ENCODE measurements at places on chromosomes 2 and 18.

- DNase-seq, result no peak
Observed at GRCh38 chr2:88950010-88950409, 258.5 kb downstream of the RPIA start.

DNA sequence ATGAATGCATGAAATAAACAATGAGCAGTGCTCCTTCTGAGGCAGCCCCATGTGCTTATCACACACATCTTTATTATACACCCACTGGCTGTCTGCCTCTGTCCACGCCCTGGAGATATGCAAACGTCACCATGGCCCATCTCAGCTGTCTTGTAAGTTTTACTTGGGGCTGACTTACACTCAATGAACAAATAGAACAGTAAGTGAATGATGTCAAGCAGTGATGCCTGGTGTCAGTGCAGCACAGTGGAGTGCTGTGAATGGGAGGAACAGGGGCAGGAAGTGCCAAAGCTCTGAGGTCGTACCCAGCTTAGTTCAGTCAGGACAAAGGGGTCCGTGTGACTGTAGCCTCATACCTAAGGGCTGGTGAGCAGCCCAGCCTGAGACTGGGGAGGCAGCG, 659.5 kb upstream of the HS6ST1 start:
- no peak for DNase-seq

DNA sequence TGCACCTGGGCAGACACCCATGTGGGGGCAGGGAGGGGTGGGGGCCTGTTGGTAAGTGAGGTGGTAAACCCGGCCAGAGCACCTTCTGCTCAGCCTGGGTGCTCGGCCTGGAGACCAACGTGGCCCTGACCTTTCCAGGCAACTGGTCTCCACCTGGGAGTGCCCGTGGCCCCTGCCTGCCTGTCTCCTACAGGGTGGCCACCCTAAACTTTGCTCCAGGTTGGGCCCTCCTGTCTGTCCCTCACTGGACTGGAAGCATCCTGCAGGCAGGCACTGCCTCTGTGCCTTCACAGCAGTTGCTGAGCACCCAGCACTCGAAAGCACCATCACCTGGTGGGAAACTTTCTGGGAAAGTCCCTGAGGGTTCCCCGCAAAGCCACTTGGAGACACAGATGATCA, 171.3 kb downstream of the TWIST2 start:
- DNase-seq, result no peak

GRCh38 chr18:4510711-4511110, 55.6 kb upstream of the DLGAP1 start:
- peak; percentile 3 for DNase-seq

DNA sequence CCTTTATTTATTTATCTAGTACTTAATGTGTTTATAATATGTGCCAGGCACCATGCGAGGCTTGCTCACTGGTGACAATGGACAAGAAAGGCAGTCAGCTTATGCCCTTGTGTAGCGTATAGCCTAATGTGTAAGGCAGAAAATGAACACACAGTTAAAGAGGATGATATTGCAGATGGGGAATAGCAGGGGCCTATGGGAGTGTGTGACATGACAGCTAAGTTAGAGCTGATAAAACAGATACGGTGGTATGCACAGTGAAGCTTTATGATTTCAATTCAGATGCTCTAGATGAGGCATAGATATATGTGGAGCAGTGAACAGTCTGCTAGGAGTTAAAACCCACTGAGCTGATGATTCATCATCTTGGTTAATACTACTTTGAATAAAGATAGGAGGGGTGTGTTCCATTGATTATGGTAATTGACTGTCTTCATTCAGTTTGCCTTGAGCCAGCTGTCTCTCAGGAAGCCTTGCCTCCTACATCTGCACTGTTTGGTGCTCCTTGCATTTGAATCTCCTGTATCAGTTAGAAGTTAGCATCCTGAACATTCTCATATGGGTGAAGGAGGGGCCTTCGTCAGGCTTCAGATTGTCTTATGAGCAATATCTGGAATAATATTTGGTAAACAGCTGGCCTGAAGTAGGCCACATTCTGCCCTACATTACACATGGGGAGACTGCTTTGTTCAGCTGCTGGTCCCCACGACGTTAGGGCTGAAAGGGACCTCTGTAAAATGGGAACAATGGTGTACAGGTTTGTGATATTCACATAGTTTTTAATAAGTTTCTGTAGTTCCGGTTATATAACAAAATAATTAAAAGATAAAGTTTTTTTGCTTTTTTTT, 13.2 kb downstream of the MAP4K4 start:
- no peak for DNase-seq

- DNase-seq, result no peak
Observed at GRCh38 chr2:223197046-223197445, 145.1 kb downstream of the KCNE4 start.

GRCh38 chr2:127665267-127665893, 9.9 kb downstream of the LIMS2 start:
- DNase-seq, result no peak

DNA sequence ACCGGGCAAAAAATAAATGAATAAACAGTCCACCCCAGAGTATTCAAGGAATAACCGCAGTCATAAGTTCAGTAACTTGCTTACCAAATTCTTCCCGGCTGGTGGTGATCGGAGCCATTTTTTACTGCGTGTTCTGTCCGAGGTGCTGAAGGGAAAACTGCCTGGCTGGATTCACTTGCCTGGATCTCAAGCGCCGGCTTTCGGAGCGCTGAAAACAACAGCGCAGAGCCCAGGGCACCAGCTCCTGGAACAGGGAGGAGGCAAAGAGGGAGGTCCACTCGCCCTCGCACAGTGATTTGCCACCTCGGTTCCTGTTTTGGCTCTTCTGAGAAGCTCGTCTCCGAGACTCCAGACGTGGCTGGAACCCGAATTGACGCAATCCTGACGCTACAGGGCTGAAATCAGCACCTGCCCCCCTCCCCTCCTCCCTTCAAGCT, at the start of gene SYT4:
TSS of gene SYT4 (minus strand) at position 327 of the 437 bp plus-strand sequence. CDS start at position 118, 209 bp downstream.
- peak; percentile 44 for DNase-seq

GRCh38 chr2:5236249-5236648, 455.9 kb upstream of the SOX11 start:
- DNase-seq, result no peak

DNA sequence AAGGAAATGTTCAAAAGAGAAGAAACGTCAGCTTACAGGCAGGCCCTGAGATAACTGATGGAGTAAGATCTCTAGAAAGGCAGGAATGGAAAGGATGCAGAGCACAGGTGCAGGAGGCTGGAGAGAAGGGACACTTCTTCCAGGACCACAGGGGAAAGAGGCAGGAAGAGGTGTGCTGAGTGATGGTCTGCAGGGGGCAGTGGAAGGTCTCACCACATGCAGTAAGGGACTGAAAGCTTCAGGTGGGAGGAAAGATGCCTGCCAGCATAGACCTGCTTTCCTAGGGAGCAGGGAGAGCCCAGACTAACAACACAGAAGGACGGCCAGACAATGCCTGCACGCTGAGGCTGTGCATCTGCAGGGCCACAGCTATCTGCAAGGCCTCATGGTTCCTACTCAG, 156.8 kb downstream of the L3MBTL4 start:
- DNase-seq, result no peak

DNA sequence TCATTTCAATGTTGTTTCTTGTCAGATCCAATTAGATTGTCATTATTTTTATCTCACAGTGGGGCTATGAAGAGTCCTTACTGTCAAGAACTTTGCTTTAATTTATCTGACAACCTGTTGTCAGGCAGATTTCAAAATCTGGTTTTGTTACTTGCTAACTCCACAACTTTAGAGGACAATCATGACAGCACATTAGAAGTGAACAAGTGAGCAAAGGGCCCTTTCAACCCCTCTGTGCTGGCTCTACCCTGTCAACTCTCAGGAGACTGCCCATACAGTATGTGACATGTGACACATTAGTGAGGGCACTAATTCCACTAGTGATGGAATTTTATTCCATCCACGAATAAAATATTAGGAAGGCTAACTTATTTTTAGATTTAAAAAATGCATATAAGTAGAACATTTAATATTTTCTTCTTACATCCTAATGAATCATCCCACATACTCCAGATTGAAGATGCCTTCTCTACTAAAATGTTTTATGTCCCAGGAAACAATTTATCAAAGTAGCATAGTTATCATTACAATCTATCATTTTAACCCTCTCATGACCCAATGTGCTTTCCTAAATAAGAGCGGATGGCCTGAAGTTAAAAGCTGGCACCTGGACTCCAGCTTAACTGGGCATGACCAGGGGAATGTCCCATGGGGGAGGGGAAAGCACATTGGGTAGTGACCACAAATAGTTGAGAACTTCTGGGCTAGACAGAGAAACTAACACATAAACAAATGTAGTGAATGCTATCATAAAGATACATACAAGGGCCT, 97.6 kb upstream of the PPP1CB start:
- no peak for DNase-seq

DNA sequence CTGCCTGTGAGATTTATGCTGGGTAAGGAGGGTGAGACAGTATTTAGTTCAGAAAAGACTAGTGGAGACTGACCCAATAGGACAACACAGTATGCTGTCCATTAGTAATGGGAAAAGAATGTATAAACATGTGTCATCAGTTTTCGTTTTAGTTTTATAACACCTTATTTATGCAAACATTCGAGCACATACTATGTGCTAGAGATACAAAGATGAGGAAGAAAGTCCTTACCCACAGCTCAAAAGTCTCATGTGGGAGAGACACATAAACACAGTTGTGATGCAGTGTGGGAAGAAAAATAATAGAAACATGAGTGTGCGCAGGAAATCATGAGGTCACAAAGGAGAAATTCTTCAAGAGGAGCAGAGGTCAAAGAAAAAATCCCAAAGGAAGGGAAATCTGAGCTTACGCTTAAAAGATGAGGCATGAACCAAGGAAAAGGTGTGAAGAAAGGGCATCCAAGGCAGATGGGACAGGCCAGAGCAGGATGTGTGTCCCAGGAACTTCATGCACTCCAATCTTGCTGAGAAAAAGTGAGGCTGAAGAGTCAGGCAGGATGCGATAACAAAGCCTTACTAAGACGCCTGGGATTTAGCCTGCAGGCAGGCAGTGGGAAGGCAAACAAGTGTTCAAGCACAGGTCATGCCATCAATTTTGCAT, 8.1 kb downstream of the METTL21A start:
- DNase-seq, result no peak

DNA sequence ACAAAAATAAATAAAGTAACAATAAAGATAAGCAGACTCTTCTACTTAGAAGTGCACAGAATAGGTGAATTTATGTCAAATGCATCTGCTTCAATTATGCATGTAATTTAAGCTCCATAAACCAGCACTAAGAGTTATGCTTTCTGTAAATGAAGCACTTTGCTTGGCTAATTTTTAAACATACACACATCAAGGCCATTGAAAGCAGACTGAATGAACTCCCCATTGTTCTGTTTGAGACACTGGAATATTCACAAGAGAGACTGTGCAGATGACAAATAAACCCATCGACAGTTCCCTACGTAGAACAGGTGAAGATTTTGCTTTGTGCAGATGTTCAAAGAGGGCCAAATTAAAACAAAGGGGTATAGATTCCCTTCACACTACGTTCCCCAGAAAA, 133.4 kb downstream of the PID1 start:
- no peak for DNase-seq

DNA sequence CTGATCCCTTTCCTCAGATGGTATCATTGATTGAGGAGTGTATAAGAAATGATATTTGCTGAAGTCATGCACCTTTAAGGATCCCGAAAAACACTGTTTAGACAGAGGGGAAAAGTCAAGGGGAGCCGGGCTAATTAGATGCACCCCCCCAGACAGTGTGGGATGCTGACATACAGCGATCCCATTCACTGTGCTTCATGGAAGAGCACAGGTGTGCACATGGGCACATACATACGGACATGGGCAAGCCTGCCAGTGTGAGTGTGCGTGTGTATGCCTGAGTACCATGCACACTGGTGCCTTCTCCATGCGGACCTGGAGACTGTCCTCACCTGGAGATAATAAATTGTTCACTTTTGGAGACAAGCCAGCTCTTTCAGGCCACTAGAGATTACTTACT, 22.6 kb downstream of the MEIS1 start:
- DNase-seq, result no peak

- DNase-seq, result no peak
Observed at GRCh38 chr18:48953104-48953706, 2.4 kb upstream of the SMAD7 start.

GRCh38 chr2:150675807-150676206, 188.3 kb upstream of the RND3 start:
- no peak for DNase-seq

DNA sequence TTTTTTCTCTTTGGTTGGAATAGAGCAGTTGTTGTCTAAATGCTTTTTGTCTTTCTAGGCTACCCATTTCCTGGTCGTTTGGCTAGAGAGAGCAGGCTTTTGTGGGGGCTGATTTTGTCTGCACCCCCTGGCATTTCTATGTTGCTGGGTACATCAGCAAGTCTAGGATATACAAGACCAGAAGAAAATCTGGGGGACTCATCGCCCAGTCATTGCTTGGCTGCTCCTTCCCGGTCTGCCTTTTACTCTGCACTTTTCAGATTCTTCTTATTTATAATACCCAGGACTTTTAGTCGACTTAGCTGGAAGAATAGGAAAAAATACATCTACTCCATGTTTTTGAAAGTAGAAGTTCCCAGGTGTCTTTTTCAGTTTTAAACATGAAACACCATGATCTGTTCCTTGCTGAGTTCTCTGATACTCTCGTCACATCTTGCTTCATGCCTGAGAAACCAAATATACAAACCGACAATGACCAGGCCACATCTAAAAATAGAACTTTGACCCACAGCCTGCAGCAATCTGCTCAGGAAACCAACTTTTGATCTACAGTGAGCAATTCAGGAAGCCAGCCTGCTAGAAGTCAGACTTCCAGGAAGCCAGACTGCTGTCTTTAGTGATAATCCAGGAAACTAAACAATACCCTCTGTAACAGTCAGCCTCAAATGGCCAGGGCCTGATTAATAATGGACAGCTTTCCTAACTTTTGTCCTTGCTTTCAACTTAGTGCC, 163.8 kb upstream of the MEX3C start:
- no peak for DNase-seq

DNA sequence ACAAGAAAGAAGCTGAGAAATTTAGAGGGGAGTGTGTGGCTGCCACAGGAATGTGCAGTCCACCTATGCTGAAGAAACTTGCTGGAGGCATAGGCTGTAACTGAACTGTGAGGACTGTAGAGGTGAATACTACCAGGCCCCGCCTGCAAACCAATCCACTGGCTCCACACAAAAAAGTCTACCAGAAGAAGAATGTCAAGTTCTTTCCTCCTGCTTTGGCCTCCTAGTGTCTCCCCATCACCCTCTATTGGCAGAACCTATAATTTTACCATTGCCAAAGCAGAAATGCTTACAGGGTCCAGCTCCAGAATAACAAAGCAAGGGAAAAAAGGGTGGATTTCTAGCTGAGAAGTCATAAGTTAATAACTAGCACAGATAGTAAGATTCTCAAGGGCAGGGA, 5.9 kb upstream of the ATP5MC3 start:
- DNase-seq, result no peak

All from right kidney (tissue), 9 donors.